ENCODE measurements at places on chromosomes 3 and 15.

- DNase-seq = no peak
Observed at GRCh38 chr3:187719628-187720336, 17.4 kb upstream of the RTP2 start.

- no peak for DNase-seq
Observed at GRCh38 chr3:12724794-12725193, 34.3 kb downstream of the TMEM40 start.

- no peak for DNase-seq
Observed at GRCh38 chr3:27861046-27862036, 139.2 kb upstream of the EOMES start.

DNA sequence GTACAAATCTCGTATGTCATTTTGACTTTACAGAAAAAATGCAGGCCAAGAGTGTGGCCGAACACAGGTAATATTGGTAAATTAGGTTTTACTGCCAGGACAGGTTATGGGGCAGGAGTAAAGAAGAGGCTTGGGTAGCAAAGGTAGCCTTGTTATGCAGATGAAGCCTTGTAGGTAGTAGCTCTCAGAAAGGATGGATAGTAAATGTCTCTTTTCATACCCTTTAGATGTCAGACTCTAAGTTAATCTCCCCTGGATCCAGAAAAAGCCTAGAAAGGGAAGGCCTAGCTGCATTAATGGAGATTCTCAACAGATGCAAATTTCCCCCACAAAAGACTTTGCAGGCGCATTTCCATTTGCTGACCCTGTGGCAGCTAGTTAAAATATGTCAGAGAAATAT lies 1445.1 kb upstream of the CADM2 start:
- DNase-seq = no peak

DNA sequence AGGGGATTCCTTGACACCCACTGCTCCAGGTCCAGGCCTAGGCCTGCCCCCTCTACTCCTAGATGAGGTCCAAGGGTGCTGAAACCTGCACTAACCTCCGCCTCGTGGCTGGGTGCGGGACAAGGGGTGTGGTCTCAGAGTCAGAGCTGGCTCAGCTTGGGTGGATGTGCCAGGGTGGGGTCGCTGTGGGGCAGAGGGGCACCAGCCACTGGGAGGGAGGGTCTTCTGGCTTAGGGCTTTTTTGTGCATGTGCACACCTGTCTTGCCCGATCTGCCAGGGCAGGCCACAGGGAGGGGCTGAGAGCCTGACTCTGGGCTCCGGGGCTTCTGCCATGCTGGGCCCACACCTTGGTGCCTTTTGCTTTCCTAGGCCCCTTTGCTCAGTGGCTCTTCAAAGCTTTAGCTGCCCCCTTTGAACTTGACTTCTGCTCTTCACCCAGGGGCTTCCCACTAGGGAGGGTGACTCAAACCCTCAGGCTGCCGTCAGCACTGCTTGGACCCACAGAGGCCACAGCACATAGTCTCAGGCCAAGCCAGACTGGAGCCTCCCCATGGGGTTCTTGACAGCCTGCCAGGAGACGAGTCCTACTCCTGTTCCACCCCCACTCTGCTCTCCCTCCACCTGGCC lies 73.0 kb downstream of the KLF13 start:
- DNase-seq = no peak

DNA sequence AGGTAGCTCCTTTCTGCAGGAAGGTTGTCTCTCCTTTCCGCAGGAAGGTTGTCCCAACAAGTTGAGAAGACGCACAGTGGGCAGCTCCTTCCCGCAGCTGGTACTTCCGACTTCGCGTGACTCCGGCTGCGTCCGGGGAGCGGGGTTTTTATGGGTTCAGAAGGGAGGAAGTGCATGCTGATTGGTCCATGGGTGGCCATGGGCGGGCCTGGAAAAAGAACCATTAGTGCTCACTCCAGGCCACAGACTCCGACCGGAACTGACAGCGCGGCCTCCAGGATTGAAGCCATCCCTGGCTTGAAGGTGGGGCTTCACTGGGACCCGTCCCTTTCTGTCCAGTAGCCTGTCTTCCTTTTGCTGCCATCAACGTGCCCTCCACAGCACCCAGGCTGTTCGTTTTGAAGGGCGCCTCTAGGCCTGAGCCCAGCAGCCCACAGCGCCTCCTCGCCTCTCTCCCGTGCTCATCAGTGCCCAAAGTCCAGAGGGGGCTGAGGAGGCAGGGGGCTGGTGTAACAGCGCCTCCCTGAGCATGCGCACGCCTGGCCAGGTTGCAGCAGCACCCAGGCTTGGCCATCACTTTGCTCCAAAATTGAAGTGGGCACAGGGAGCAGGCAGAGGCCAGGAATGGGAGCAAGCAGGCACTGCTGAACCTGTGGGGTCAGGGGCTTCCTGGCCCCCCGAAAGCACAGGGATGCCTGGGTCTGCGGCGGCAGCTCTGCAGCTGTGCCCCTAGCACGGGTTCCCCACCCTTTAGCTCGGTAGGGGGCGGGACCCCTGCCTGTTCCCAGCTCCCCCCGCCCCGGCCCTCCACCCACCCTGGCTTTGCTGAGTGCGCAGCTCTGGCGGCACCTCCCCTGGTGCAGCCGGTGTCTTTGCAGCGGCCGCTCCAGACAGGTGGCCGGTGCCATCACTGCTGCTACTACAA lies 330.6 kb upstream of the MCTP2 start:
- no peak for DNase-seq

DNA sequence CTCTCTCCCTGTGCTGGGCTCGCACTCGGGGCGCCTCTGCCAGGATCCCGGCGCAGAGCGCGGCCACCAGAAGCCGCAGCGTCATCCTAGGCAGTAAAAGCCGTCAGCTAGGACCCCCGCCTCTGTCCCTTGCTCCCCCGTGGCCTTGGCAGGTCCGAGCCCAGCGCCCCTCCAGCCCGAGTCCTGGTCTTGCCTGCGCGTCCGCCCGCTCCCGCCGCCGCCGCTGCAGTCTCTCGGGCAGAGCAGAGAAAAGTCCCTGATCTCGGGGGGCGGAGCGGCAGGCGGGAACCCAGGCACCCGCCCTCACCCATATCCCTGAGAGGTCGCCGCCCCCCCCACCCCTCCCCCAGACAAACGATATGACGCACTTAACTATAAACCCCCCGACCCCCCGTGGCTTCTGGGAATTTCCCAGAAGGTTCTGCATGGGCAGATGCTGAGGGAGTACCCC lies at the start of gene COL7A1:
Gene COL7A1 (minus strand): TSS at position 255 of the 451 bp plus-strand sequence. CDS start 170 bp downstream, at position 85.
- DNase-seq = no peak
